ENCODE measurements at places on chromosomes 16 and 17.

GRCh38 chr17:3976675-3977171 lies 12.5 kb upstream of the ATP2A3 start:
- peak; percentile 81 for DNase-seq

GRCh38 chr17:69501591-69502468 lies 87.3 kb downstream of the MAP2K6 start:
- DNase-seq: peak; percentile 76

- no peak for DNase-seq
Measured at GRCh38 chr16:88651276-88651988, 579 bp upstream of the CYBA start.

- DNase-seq: no peak
Measured at GRCh38 chr16:67169642-67170167, 633 bp upstream of the NOL3 start.

DNA sequence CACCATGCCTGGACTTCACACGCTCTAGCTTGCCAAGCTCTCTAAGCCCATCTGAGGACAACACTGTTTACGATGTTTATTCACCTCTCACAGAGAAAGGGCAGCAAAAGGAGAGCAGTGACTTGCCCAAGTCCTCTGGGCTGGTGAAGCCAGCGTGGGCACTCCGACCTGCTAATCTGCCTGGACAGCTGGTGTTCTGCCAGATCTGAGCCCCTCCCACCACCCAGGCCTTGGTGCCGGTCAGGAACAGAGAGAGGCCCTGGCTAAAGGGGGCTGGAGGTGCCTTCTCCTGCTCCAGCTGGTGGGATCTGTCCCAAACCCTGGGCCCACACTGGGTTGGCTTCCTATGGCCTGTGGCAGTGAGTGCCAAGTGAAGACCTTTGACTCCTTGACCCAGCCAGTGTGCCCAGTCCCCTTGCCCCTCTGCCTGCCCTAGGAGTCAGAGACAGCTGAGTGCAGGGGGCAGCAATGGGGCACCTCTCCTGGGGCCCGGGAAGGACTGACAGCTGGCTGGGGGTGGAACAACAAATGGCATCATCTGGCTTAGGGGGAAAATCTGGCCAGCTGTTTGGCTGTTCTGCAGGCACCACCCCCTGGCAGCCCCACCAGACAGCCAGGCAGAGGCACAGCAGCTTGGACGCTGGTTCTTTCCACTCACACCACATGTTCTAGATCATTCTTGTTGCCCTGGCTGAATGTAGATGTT lies 1.8 kb upstream of the SLC4A1 start:
- DNase-seq: no peak

- no peak for DNase-seq
Measured at GRCh38 chr16:74608944-74609343, 2.0 kb upstream of the GLG1 start.

GRCh38 chr16:11264155-11264832 lies 4.8 kb downstream of the TNP2 start:
- DNase-seq: no peak

GRCh38 chr17:71423871-71424546 lies 696.8 kb upstream of the SOX9 start:
- no peak for DNase-seq

- no peak for DNase-seq
Measured at GRCh38 chr17:58503866-58504265, 10.6 kb downstream of the MTMR4 start.

DNA sequence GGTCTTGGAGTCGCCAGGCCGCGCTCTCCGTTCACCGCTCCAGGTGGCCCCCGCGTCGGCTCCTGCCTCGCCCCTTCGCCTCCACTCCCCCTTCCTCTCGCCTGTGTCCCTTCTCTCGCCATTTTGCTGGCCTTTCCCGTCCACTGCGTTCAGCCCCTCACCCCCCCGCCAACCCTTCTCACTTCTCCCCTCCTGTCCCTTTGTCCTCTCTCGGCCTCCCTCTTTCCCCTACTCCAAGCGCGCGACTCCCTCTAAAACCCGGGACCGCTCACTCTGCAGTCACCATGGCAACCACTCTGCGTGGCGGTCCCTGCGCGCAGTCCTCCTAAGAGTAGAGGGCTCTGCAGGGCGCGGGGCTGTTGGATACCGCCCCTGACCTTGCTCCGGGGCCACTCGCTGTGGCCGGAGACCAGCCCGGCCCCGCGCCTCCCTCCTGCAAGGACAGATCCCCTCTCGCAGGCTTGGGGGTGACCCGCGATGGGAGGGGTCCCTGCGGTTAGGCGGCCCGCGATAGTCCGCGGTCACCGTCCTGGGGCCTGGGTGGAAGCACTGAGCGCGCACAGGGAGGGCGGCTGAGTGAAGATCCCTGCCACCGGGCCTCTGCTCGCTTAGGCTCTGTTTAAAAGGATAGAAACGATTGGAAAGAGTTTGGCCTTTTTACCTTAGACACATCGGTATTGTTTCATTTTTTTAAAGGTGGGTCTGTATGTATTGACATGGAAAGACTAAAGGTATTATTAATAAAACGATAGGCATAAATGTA lies 454 bp downstream of the CCDC40 start:
- DNase-seq: peak; percentile 81

DNA sequence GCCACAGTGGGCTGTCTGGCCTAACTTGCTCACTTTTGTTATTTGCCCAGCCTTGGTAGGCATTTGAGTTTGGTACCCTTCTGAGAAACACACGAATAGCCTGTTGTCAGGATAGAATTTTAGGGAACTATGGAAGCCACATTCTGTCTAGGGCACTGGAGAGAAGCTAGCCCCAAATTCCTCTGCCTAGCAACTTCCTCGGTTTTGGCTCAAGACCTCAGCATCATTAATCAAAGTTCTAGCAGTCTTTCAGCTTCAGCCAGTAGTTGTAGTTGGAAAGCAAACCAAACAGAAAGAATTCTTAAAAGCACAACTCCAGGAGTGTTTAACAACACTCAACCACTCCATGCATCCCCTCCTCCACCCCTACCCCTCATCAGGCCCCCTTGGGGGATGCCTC lies 572.1 kb upstream of the PSMD7 start:
- no peak for DNase-seq

DNA sequence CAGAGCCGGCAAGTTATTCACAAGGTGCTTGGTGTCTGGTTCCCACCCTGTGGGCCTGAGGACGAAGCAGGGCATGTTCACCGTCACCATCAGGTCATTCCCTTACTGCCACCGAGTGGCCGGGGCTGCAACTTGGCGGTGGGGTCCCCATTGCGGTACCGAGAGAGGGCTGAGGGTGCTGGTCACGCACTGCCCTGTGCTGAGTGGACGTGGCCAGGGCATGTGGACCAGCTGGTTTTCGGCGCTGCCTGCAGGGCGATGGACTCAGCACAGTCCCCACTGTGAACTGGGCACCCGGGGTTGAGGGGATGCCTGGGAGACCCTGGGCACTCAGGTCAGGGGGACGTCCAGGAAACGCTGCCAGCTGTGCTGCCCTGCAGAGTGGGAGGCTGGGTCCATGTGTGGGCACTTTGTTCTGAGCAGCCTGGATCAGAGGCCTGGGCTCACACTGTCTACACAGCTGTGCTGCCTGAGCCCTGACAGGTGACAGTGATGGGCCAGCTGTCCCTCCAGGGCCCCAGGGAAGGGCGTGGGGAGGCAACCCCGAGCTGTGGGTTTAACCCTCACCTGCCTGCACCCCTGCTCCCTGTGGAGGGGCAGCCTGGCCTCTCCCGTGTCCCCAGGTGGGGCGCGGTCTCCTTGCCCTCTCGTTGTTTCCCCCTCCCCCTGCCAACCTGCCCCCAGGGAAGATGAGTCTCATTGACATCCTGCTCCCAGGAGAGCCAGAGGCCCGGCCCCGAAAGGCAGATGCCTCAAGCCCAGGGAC lies 39.3 kb upstream of the GNG13 start:
- no peak for DNase-seq

- DNase-seq: peak; percentile 56
Measured at GRCh38 chr17:67378454-67379250, 1.6 kb downstream of the PITPNC1 start.

GRCh38 chr16:28902909-28903308 lies 22.1 kb downstream of the RABEP2 start:
- DNase-seq: no peak

DNA sequence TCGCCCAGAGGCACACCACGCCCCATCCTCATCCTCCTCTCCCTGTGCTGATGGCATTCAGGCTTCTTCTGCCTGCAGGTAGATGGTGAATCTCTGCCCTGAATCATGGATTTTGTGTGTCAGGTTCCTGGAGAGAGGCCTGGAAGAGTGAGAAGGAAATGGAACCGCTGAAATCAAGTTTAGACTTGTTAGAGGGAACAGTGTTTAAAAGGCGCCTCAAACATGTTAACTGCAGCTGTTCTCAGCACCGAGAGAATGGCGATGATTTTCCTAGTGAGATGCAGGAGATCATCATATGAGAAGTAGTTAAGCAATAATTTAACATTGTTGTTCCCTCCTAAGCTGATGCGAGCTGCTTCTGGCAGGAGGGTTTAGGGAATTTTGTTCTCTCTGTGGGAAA lies 744.4 kb upstream of the EEF2KMT start:
- DNase-seq: no peak

DNA sequence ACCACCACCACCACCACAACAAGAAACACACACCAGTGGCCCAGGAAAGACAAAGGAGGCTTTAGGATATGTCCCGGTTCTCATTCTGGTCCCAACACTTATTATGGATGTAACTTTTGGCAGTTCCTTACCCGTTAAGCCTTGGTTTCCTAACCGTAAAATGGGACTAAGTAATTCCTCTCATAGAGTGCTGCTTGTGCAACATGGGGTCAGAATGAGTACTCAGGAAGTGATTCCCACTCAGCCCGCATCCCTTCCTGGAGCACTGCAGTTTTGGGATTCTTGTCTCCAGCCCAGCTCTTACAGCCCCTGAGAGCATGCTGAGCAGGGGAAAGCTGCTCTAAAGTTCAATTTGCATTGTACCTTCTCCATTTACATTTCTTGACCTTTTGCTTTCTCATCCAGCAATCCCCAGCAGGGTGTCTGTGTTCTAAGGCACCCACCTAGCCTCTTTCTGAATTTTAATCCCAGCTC lies 262.6 kb downstream of the PRKCA start:
- DNase-seq: no peak

GRCh38 chr16:20897922-20898321 lies 2.2 kb downstream of the DCUN1D3 start:
- DNase-seq: no peak

GRCh38 chr16:50769-51591 lies 2.4 kb downstream of the POLR3K start:
- no peak for DNase-seq

- no peak for DNase-seq
Measured at GRCh38 chr16:55154262-55154661, 169.7 kb upstream of the IRX6 start.

- DNase-seq: no peak
Measured at GRCh38 chr17:60391471-60392041, 377 bp downstream of the USP32 start.

DNA sequence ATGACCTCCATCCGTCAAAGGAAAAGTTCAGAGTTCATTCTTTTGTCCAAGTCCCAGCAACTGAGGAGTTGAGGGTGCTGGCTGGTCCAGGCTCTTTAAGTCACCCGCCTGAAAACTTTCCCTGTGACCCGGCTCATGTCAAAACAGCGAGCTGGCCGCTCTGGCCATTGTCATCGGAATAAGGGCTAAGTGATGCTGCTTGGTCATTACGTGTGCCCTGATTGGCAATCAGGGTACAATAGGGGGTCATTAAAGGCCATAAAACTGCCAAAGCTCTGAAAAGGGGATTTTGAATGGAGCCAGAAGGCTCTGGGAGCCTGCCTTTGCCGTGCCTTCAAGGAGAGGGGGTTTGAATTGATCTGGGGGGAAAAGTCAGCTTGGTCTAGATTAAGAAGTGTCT lies 88.5 kb upstream of the IRX3 start:
- DNase-seq: no peak

- DNase-seq: no peak
Measured at GRCh38 chr17:76546556-76547182, 6.8 kb downstream of the PRCD start.

- DNase-seq: no peak
Measured at GRCh38 chr17:7186241-7186640, 7.1 kb upstream of the ASGR1 start.

DNA sequence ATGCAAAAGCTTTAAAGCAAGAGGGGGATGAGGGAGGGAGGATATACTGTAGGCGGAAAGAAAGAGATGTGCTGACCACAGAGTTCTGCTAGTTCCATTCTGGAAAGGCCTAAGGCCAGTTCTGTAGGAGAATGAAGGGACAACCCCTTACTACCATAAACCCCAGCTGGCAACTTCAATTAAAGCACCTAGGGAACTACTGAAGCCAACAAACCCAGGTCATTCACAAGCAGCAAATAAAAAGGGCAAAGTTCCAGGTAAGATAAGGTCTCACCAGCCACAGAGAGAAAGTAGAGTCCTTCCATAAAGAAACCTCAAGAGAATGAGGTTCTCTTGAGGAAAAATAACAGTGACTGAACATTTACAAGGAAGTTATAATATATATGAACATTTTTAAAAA lies 12.8 kb downstream of the TERF2 start:
- DNase-seq: no peak

- no peak for DNase-seq
Measured at GRCh38 chr16:31351942-31352325, 3.0 kb upstream of the ITGAX start.

- peak; percentile 38 for DNase-seq
Measured at GRCh38 chr16:89860747-89861304, 12.6 kb upstream of the TCF25 start.

DNA sequence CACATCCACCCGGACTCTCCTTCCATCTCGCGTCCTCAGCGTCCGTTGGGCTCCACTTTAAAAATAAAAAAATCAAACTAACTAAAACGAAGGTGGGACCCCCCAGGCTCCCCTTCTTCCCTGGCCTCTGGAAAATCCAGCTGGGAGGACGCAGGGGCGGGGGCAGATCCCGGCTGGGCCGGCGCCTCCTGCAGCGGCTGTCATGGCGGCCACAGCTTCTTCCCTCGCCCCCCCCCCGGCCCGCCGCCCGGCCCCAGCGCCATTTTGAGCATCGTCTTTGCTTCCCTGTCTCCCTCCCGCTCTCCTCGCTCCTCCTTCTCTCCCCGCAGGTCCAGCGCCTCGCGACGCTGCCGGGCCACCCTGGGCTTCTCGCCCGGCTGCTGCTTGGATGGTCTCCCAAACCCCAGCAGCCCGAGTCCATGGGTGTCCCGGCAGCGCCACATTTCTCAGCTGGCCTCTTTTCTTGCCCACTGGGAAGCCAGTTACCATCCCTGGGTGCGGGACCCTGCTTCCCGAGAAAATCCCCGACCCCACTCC lies 3.3 kb downstream of the HOXB2 start:
- DNase-seq: peak; percentile 70

DNA sequence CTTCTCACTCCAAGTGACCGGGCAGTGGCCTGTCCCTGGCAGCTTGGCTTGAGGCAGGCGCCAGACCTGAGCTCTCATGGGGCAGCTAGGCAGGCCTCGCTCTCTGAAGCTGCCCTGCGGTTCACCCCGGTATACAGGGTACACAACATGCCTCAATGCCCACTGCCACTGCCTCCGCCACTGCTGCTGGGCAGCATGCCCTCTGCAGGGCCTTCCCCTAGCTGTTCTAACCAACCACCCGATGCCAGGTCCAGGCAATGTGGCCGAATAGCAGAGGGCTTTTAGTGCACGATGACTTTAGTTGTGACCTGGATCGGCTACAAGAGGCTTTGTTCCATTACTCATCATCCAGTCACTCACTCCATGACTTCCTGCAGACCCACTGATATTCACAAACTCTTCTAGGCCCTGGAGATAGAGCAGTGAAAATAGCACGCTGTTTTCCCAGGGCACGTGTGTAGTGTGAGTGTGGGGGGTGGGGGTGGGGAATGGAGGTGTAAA lies 19.7 kb downstream of the CDC42EP4 start:
- no peak for DNase-seq

GRCh38 chr16:64151990-64152767 lies 969.7 kb downstream of the CDH11 start:
- DNase-seq: no peak

- no peak for DNase-seq
Measured at GRCh38 chr17:10262451-10262850, 64.0 kb upstream of the GAS7 start.

Measured in NCI-H1092 (cell line).